Activated CD4-positive, alpha-beta T cell treated with anti-CD3 and anti-CD28 coated beads, Interleukin-2, amount 10 ng/mL, durations not matched to agents 7 days and 5 days (primary cell): ENCODE measurements at places on chromosomes 3 and 15.

DNA sequence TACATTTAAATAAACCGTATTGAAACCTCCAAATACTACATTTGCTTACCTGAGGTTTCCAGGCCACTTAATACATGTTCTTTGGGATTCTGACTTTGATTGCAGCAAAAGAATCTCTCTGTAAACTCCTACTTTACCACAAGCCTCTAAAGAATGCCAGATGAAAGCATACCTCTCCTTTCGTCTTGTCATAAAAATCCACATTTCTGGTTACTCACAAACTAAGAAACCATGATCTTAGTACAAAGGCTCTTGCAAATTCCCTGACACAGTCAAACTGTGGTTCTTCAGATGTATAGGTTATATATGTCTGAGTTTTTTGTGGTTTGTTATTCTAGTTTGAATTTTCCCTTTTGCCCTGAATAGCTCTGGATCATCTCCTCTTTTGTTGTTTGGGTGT lies 188.4 kb downstream of the RAP2B start:
- no peak for DNase-seq

DNA sequence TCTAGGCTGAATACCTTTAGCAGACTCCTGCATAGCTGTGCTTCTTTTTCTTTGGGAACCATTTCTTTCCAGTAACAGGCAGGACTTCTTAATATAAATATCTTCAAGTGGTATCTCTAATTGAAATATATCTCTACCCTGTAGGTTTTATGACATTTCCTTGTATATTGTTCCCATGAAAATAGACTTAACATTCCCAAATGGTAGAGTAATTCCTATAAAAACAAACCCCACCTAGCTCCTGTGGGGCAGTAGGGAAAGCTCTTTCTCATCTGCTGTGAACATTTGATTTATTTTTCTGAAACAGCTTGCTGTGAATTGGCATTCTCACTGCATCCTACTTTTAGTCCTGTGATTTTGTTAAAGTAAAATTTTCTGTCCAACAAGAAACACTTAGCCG lies 20.8 kb downstream of the SELENOT start:
- DNase-seq, result no peak

DNA sequence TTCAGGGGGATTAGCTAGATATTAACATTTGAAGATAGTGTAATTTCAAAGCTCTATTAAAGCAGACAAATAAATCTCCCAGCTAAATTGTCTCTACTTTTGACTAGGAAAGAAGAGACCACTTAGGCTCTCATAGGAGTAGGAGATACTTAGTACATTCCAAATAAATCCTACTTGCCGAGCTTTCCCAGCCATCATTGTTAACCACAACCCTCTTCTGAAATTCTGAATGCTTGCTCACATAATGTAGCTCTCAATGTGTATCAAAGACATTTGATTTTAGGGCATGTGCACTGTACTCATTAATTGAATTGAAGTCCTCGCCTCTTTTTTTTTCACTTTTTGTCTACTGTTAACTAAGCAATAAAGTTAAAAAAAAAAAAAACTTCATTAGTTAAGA lies 598.2 kb upstream of the ADAMTS9 start:
- DNase-seq, result no peak

DNA sequence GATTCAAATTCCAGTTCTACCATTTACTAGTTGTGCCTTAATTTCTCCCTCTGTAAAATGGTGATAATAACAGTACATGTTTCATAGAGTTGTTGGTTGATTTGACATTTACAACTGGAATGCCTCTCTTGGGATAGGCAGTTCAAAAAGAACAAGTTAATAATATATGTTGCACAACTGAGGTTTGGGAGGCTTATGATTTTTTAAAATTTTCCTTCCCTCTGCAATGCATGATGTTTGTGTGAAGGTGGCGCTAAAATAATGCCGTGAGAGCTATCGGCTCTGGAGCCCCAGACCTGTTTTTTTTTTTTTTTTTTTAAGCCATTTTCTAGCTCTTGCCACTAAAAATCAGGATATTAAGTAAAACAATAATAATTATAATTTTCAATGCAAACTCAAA lies 18.6 kb downstream of the DNAJB11 start:
- DNase-seq, result no peak

GRCh38 chr15:26115229-26115943 lies 252.3 kb upstream of the ATP10A start:
- no peak for DNase-seq

DNA sequence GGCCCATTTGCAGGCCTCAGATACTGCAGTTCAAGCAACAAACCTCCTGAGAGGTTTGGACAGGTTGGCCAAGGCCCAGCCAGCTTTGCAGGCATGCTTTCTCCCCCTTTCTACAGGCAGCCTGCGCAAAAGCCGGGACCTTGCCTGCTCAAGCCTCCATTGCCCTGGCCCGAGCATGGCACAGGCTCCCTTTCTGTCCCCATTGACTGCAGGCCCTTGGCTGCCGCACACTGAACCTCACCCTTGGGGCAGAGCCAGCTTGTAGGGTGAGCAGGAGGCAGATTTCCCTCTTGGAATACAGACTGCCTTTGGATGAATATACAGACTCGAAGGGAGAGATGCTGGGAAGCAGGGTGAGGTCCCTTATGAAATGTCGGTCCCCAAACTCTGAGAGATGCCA lies 461.7 kb upstream of the PROK2 start:
- no peak for DNase-seq

- DNase-seq, result no peak
Measured at GRCh38 chr15:29554531-29554930, 267.7 kb downstream of the TJP1 start.

DNA sequence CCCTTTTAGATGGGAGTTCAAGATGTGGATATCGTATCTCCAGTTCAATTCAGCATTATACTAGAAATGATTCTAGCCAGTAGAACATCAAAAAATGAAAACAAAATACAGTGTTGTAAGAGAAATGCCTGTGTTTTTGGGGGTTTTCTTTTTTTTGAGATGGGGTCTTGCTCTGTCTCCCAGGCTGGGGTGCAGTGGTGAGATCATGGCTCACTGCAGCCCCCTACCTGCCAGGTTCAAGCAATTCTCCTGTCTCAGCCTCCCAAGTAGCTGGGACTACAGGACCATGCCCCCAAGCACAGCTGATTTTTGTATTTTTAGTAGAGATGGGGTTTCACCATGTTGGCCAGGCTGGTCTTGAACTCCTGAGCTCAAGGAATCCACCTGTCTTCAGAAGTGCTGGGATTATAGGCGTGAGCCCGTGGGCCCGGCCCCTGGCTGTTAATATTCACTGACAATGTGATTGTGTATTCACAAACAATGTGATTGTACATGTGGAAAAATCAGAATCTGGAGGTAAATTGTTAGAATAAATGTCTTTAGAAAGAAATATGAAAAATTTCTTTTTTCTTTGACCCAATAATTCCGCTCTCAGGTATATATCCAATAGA lies 59.0 kb downstream of the ARIH1 start:
- peak; percentile 30 for DNase-seq

DNA sequence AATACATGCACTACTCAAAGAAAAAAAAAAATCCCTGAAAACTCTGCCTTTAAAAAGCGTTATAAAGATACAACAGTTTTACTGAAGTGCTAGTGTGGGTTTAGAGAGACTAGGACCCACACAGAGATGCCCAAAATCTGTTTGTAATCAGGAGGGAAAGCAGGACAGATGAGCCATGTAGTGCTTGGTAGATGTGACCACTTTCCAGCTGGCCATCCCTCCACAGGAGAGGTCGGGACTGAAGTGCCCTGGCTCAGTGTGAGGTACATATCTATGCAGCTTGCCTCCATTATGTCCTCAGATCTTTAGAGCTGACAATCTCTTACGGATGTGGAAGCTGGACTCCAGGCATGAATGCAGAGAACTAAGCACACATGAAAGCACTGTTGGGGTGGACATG lies 57.5 kb upstream of the NANOGP8 start:
- no peak for DNase-seq

DNA sequence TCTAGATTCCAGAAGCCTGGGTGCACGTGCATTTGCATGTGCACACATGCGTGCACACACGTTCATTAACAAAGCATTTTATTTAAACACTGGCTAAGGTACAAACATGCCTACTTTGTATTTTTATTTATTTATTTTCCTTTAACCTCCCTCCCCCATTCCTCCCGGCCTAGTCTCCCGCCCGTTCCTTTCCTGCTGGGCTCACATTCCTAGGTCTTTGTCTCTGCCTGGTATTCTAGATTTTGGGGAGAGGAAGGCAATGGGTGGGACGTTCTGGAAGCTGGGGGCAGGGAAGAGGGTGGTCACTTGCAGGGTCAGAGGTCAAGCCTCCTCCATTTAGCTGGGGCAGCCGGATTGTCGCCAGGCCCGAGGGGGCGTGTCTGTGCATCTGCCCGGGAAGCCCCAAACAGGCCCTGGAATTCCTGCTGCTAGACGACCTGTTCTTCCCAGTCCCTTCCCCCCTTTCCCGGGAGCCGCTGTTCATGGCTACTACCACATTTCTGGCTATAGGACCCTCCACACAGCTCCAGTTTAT lies 51.8 kb downstream of the TRIM71 start:
- DNase-seq, result no peak

- no peak for DNase-seq
Measured at GRCh38 chr3:43496740-43497375, 125.0 kb downstream of the ANO10 start.

- DNase-seq, result no peak
Measured at GRCh38 chr15:78991879-78992278, 47.0 kb upstream of the CTSH start.

- DNase-seq, result no peak
Measured at GRCh38 chr3:186451371-186451770, 89.3 kb upstream of the DGKG start.

DNA sequence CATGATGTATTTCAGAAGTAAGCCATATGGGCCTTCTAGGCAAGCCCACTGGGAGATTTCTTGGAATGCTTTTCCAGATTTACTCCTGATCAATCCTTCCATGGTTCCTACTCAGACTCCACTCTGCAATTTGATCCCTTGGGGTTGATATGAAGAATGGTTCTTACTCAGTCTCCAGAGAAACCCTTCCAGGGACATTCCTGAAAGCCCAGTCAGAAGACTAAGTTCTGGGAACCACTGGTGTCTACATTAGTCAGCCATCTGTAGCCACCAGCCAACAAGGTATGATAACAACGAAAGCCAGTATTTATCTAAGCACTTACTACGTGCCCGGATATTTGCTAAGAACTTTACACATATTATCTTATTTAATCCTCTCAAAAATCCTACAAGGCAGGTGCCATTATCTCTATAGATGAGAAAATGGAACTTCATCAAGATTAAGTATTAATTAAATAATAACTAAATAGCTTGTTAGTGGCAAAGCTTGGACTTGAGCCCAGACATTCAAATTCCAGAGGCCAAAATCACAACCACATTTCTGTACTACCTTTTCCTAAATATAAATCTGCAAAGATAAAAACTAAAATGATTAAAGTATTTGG lies 32.7 kb downstream of the ZNF385D start:
- no peak for DNase-seq

DNA sequence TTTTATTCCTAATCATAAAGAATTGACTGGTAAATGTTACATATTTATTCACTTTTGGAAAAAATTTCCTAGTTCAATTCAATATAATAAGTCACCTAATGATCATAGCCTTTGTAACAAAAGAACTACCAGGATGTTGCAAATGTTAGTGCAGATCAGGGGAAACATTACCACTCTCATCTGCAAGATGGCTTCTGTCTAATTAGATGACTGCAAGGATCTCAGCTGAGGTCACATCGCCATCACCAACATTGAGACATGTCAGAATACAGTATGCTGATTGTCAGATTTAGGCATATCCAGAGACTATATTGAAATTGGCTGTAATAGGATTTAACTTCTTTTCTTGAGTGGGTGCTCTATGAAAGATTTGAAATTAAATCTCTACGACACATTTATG lies 431.4 kb upstream of the AGTR1 start:
- DNase-seq, result no peak

DNA sequence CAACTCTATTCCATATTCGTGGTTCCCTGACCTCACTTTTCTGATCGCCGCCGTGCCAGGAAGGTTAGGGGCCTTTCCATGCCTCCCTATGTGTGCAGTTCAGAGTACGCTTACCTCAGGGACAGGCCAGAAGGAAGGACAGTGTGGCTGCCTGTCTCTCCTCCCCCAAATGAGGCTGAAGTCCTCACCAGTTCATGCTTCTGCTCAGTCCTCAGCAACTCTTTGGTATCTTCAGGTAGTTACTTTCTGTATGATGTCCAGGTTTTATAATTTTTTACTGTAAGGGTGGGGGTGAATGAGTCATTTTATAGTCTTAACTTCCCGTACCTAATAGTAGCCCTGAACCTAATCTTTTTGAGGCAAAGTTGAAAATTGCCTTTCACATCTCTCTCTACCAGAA lies 98.7 kb downstream of the VPS8 start:
- DNase-seq, result no peak

- no peak for DNase-seq
Measured at GRCh38 chr3:34107669-34108068, 309.2 kb downstream of the PDCD6IP start.

- DNase-seq, result peak; percentile 84
Measured at GRCh38 chr3:71723452-71724170, 1.6 kb downstream of the EIF4E3 start.

DNA sequence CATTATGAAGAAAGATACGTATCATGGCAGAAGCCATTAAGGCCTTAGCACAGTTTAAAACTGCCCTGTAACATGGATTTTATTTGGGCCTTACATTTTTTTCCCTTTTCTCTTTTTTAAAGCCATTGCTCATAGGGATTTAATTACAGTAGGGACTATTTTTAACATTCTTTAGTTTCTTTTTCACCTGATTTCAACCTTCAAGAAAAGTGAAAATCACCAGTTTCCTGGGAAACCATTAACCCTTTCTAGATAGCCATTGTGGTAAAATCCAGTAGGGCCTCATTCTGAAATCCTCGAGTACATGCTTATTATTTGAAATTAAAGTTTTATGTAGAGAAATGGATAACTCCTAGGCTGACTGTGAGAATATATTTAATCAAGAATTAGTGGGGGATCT lies 3.1 kb downstream of the SPRED1 start:
- no peak for DNase-seq

- no peak for DNase-seq
Measured at GRCh38 chr15:101373577-101373976, 78.5 kb upstream of the SNRPA1 start.

DNA sequence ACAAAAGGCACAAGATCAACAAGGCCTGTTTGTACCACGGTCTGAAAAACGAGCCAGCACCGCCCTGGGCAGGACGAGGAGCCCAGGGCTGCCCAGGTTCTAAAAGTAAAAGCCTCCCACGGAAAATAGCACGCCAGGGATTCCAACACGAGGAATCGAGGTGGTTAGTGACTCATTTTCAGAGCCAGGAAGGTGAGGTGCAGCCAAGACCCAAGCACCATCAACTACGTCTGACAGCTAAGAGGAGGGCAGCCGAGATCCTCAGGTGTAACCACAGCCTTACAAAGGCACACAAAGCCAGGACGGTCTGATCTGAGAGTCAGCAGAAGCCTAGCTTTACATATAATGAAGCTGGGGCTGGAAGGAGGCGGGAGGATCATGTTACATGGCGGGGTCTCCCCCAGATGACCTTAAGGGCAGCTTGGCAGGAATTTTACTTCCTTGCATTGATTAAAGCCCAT lies 52.5 kb downstream of the ATP10A start:
- peak; percentile 31 for DNase-seq

- no peak for DNase-seq
Measured at GRCh38 chr3:129855832-129856419, 37.6 kb downstream of the TMCC1 start.

- no peak for DNase-seq
Measured at GRCh38 chr15:72169921-72170611, 27.5 kb downstream of the GRAMD2A start.

- no peak for DNase-seq
Measured at GRCh38 chr3:107216229-107216628, 161.0 kb upstream of the CCDC54 start.
